ENCODE measurements at places on chromosomes 13 and 19. TPM values are rescaled to one million over a fixed set of nuclear protein-coding genes. Genes with fewer than 3 reads are reported as not detected.

- no peak overlapping the region for H3K4me3 ChIP-seq
- no peak overlapping the region for H3K27ac ChIP-seq
- DNase-seq = no peak
Observed at GRCh38 chr13:66974889-66975288, 255.2 kb downstream of the PCDH9 start.

ZNF497 gene
- total RNA-seq = 1.1 TPM

GRCh38 chr19:13764101-13764807 is at the start of gene MRI1:
MRI1 (plus strand) TSS chr19:13764522; CDS start chr19:13764589, 67 bp downstream.
- peak within 1 kb of the TSS; percentile 69 for H3K4me3 ChIP-seq
- peaks cover 10% of the 10 kb centered on the region for H3K4me1 ChIP-seq
- H3K36me3 ChIP-seq = 0 out of 2 replicates have a peak, but pooled peaks cover 2% of the 10 kb centered on the region
- H3K27ac ChIP-seq = no peak within 1 kb of the TSS

VSTM1 gene
- not detected for total RNA-seq

MIA gene
- total RNA-seq = 0.40 TPM

DNA sequence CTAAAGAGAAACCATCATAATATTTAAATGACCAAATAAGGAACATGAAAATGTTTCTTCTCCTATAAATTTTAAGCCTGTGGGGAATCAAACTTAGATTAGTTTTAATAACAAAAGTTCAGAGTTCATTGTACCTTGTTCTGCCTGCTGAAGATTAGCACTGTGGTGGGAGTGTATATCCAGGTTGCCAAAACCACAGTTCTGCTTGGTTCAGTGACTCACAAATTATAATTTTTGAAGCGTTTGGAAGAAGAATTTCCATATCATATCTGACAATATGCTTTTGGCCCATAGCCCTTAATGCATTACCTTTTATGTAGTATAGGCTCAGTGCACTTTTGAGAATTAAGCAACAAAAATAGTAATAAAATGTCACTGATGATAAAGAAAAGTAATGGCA is 545.2 kb downstream of the GPC6 start:
- no peaks in the 10 kb centered on the region for H3K36me3 ChIP-seq
- H3K27me3 ChIP-seq = no peaks in the 10 kb centered on the region
- H3K27ac ChIP-seq = no peak overlapping the region

GRCh38 chr13:23921451-23921888 is 24.2 kb upstream of the C1QTNF9B start:
- H3K36me3 ChIP-seq = no peaks in the 10 kb centered on the region
- H3K4me1 ChIP-seq = no peaks in the 10 kb centered on the region
- peak; percentile 69 for DNase-seq
- no peak overlapping the region for H3K4me3 ChIP-seq

- peaks cover 25% of the 10 kb centered on the region for H3K4me1 ChIP-seq
- H3K27me3 ChIP-seq = no peaks in the 10 kb centered on the region
- peak; percentile 80 for DNase-seq
- no peaks in the 10 kb centered on the region for H3K36me3 ChIP-seq
- no peak overlapping the region for H3K4me3 ChIP-seq
Observed at GRCh38 chr19:17522988-17523872, 11.8 kb downstream of the PGLS start.

DNA sequence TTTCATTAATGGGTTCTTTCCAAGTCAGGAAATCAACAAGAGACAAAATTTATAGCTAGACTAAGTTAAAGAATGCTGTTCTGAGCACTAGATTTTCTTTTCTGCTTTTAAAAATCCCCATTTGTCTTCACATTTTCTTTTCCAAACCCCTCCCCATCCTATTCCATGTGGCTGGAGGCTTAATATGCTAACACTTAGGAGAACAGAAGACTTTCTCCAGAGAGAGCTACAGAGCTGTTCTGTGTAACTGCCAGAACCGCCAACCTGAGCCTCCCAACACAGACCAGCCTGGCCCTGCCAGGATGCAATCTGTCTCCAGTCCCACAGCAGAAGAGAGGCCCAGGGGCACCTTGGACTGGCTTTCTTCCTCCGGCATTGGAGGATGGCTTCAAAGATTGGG is 264.1 kb downstream of the NDFIP2 start:
- H3K4me1 ChIP-seq = no peaks in the 10 kb centered on the region
- H3K4me3 ChIP-seq = no peak overlapping the region
- DNase-seq = no peak
- H3K27me3 ChIP-seq = no peaks in the 10 kb centered on the region
- no peaks in the 10 kb centered on the region for H3K36me3 ChIP-seq

DNA sequence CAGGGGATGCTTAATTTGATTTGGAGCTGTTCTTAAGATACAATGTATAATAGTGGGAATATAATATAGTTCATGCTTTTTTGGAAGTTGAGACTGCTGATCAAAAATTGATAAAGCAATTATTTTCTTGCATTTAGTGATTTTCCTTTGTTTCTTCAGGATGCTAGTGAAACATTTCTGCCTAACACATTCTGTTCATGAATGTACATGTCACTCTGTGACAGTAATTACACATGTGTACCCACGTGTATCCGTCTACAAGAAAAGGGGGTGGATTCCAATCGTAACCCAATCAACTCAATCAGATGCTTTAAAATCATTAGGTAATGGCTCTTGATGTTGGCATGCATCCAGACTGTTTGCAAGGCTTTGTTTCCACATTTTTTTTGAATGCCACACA is 5.0 kb upstream of the FRY start:
- no peaks in the 10 kb centered on the region for H3K36me3 ChIP-seq
- peaks cover 11% of the 10 kb centered on the region for H3K4me1 ChIP-seq
- H3K27ac ChIP-seq = no peak overlapping the region
- no peak for DNase-seq
- H3K27me3 ChIP-seq = no peaks in the 10 kb centered on the region

DNA sequence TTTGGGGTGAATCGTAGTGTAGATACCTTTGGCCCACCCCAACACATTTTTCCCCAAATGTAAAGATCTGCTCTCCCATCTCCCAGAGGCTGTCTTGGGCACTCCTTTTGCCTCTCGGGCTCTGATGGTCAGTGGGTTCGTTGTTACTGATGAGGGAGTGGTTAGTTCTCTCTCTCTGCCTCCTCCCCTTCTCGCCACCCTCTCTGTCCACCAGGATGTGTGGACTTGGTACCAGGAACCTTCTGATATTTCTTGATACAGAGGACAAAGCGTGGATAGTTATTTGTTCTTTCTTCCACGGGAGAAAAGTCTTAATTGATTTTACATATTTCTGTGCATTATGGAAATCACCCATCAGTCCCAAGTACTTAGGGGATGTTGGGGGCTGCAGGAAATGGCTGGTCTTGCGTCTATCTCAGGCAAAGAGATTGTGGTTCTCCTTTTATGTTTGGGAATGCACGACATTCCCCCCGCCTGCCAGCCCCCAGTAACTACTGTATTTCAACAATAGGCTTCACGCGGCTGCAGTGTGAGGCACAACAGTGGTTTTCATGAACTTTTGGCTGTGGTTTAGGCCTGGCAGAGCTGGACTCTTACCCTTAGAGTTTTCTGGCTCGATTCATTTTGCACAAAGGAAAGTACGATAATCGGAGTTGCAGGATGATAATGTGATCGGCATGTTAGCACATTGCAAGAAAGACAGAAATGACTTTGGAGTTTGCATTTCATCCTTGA is 79.0 kb upstream of the ZNF536 start:
- H3K27me3 ChIP-seq = no peaks in the 10 kb centered on the region
- H3K4me3 ChIP-seq = no peak overlapping the region
- H3K36me3 ChIP-seq = no peaks in the 10 kb centered on the region
- H3K27ac ChIP-seq = no peak overlapping the region

GRCh38 chr19:21474671-21475181 is 30.7 kb upstream of the ZNF429 start:
- peaks cover 3% of the 10 kb centered on the region for H3K4me1 ChIP-seq
- no peaks in the 10 kb centered on the region for H3K36me3 ChIP-seq
- H3K27me3 ChIP-seq = no peaks in the 10 kb centered on the region
- peak overlapping the region; percentile 30 for H3K4me3 ChIP-seq
- DNase-seq = peak; percentile 55

GRCh38 chr19:11227195-11227886 is 12.1 kb upstream of the ANGPTL8 start:
- peaks cover 10% of the 10 kb centered on the region for H3K4me1 ChIP-seq
- H3K27ac ChIP-seq = no peak overlapping the region
- no peak overlapping the region for H3K4me3 ChIP-seq
- H3K36me3 ChIP-seq = no peaks in the 10 kb centered on the region
- DNase-seq = peak; percentile 80
- H3K27me3 ChIP-seq = no peaks in the 10 kb centered on the region

FFAR2 gene
- not detected for total RNA-seq

DNA sequence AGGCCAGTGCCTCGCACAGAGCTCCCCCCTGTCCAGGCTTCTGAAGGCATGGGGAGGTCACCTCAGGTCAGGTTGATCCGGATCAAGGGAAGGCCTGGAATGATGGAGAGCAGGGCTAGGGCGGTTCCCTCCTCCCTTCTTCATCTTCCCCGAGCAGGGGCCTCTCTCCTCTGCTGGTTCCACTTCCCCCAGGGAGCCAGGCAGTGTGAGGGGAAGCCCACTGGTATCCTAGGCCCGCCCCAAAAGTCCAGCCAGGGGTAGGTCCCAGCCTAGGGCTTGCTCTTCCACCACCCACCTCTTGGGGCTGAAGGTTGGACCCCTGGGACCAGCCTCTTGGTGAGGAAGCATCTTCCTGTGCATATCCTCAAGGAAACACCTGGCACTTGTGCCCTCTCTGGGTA is 16.4 kb upstream of the PRR19 start:
- peaks cover 46% of the 10 kb centered on the region for H3K4me1 ChIP-seq
- H3K27me3 ChIP-seq = no peaks in the 10 kb centered on the region
- peak overlapping the region; percentile 54 for H3K27ac ChIP-seq
- peaks cover 14% of the 10 kb centered on the region for H3K36me3 ChIP-seq
- H3K4me3 ChIP-seq = peak overlapping the region; percentile 85

DNA sequence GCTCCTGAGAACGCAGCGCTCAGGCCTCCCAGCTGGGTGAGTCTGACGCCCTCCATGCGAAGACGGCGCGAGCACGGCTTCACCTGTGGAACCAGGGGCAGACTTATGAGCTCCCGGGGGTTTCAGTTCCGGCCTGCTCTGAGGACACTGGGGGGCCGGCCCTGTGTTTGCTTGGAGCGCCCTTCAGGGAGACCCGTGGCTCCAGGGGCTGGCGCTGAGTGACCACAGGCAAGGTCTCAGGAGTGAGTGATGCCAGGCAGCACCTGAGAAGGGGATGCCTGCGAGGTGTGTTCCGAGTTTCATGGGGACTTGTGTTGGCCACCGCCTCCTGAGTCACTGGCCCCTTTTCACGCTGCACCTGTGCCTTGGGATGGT is 4.5 kb downstream of the MCF2L start:
- H3K27ac ChIP-seq = no peak overlapping the region
- no peak overlapping the region for H3K4me3 ChIP-seq
- H3K27me3 ChIP-seq = no peaks in the 10 kb centered on the region
- H3K36me3 ChIP-seq = no peaks in the 10 kb centered on the region
- DNase-seq = no peak

- 0 out of 2 replicates have a peak, but pooled peaks cover 3% of the 10 kb centered on the region for H3K4me1 ChIP-seq
- no peaks in the 10 kb centered on the region for H3K36me3 ChIP-seq
- H3K4me3 ChIP-seq = no peak overlapping the region
- no peaks in the 10 kb centered on the region for H3K27me3 ChIP-seq
- no peak for DNase-seq
Observed at GRCh38 chr19:38263689-38264485, 486 bp upstream of the SPINT2 start.

DNA sequence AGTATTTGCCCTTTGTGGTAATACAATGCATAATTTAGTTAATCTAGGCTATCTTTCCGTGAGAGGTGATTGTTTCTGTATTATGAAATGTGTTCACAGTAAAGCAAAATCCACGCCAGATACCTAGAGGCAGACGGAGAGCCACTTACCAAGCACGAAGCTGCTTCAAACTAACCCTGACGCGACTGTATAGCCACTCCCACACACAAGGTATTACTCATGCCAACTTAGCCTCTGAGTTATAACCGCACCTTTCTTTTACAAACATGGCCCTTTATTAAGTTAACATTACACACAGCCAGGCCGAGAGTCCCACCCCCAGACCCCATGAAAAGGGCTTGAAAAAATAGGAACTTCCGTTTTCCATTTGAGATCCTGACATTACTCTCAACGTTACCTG is 185.7 kb downstream of the ABCC4 start:
- no peak for DNase-seq
- no peak overlapping the region for H3K4me3 ChIP-seq
- no peaks in the 10 kb centered on the region for H3K27me3 ChIP-seq

GSX1 gene
- not detected for total RNA-seq

DNA sequence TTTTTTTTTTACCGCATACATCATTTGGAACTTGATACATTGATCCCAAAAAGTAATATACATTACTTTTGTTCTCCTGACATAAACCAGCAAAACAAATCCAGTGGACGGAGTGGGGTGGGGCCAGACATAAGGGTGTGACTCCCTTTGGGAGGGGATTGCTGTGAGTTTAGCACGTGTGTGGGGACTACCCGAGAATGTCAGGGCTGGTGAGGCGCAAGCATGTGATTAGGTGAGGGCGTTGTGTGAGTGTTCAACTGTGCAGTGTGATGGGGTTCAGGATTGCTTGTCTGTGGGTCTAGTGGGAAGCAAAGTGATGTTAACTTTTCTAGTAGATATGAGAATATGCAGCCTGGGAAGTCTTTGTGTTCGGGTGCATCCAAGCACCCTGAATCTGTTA is 468.0 kb downstream of the TSHZ3 start:
- no peak for DNase-seq
- H3K4me1 ChIP-seq = no peaks in the 10 kb centered on the region
- no peak overlapping the region for H3K4me3 ChIP-seq
- H3K27me3 ChIP-seq = no peaks in the 10 kb centered on the region
- H3K36me3 ChIP-seq = no peaks in the 10 kb centered on the region

DNA sequence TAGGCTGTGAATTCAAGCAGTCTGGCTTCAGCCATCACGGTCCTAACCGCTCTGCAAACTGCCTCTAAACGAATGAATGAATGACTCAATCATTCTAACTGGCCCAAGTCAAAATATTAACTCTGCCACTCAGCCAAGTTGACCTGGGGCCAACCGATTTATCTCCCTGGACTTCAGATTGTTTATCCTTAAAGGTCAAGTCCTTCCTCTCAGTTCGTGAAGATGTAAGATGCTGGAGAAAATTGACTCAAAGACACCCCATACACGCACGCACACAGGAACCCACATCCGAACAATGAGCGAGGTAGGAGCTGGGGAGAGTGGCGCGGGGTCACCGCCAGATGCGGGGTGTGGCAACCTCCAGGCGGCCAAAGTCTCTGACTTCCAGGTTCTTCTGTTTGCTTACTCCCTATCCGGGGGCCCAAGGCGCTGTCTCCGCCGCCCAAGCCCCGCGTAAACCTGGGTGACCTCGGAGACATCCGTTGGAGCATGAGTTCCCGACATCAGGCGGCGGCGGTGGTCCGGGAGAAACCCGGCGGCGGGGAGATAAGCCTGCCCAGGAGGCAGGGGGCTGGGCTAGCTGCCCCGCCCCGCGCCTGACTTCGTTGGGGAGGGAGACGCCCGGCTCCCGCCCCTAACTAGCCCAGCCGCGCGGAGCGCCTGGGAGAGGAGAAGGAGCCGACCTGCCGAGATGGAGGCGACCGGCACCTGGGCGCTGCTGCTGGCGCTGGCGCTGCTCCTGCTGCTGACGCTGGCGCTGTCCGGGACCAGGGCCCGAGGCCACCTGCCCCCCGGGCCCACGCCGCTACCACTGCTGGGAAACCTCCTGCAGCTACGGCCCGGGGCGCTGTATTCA is at the start of gene CYP2S1:
Gene CYP2S1, plus strand, starts transcription at position 646 of the 856 bp plus-strand sequence. Its CDS starts 46 bp downstream, at position 692.
- no peaks in the 10 kb centered on the region for H3K4me1 ChIP-seq
- no peaks in the 10 kb centered on the region for H3K36me3 ChIP-seq
- no peak within 1 kb of the TSS for H3K4me3 ChIP-seq
- DNase-seq = no peak
